Peyer's patch (tissue), 4 donors: ENCODE measurements at places on chromosomes 4 and X. TPM values are rescaled to one million over a fixed set of nuclear protein-coding genes. Genes with fewer than 3 reads are reported as not detected.

TAF7L gene
- total RNA-seq, result not detected

FAM47C gene
- total RNA-seq, result not detected

ZNF630 gene
- total RNA-seq, result 20.6 TPM

TGIF2LX gene
- not detected for total RNA-seq

SATL1 gene
- total RNA-seq, result not detected

UGT2A1 gene
- not detected for total RNA-seq

TMEM271 gene
- total RNA-seq, result not detected

XKRX gene
- 22.4 TPM for total RNA-seq

ARMCX4 gene
- 20.0 TPM for total RNA-seq

TRPC3 gene
- 1.1 TPM for total RNA-seq

SHROOM2 gene
- 7.4 TPM for total RNA-seq

AVPR2 gene
- total RNA-seq, result 0.67 TPM

ANXA3 gene
- total RNA-seq, result 22.0 TPM

GRIA3 gene
- total RNA-seq, result not detected

THAP9 gene
- total RNA-seq, result 1.7 TPM

- DNase-seq, result no peak
Measured at GRCh38 chrX:87664381-87664780, 146.8 kb downstream of the KLHL4 start.

GRCh38 chr4:7813674-7814073 lies 126.0 kb downstream of the AFAP1 start:
- DNase-seq, result no peak

GRCh38 chrX:66633541-66633940 lies 5.3 kb downstream of the EDA2R start:
- no peak for DNase-seq

- no peak for DNase-seq
Measured at GRCh38 chrX:39630344-39630743, 467.4 kb downstream of the BCOR start.

DNA sequence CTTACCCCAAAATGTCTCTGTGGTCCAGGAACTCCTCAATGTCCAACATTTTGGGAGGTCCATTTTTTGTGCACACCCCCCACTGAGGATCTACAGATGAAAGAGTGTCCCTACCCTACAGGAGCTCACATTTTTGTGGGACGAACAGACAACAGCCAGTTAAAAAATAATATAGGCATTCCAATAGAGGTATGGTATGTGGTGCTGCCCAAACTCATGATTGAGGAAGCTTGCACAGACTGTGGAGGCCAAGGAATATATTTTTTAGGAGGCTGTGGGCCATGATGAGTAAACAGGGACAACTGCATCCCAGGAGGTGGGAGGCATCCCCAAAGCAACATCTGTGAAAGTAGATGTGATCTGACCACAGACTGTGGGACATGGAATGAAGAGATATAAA lies 181.0 kb upstream of the HCCS start:
- DNase-seq, result no peak

- DNase-seq, result no peak
Measured at GRCh38 chr4:169089004-169089403, 78.9 kb upstream of the CBR4 start.

DNA sequence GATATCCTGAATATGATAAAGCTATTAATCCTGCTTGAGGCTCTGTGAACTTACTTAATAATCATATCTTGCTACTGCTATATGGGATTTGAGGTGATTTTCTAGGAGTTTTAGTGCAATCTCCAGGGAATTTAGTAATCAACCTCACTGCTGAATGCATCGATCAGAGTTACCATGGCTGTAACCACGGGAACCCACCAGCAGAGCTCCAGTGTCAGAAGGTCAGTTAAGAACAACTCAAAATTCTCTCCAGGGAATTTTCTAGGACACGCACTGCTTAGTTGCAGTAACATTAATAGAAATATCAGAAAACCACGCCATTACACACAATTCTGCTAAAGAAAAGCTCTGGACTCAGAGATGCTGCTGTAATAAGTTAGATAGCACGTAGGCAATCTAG lies 1477.2 kb upstream of the TENM3 start:
- no peak for DNase-seq

GRCh38 chr4:86720508-86721068 lies 126.5 kb downstream of the PTPN13 start:
- no peak for DNase-seq

- no peak for DNase-seq
Measured at GRCh38 chr4:69322055-69322454, 41.8 kb downstream of the UGT2B28 start.

DNA sequence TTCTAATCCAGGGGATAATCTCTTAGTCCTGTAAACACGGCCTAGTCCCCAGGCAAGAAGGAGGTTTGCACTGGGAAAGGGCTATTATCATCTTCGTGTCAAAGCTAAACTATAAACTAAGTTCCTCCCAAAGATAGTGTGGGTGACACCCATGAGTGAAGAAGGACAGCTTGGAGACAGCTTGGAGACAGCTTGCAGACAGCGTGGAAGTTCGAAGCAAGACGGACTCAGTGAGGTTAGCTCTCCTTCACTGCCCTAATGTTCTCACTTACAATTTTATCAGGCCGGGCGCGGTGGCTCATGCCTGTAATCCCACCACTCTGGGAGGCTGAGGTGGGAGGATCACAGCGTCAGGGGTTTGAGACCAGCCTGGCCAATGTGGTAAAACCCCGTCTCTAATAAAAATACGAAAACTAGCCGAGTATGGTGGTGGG lies 19.2 kb upstream of the PLCXD1 start:
- no peak for DNase-seq

DNA sequence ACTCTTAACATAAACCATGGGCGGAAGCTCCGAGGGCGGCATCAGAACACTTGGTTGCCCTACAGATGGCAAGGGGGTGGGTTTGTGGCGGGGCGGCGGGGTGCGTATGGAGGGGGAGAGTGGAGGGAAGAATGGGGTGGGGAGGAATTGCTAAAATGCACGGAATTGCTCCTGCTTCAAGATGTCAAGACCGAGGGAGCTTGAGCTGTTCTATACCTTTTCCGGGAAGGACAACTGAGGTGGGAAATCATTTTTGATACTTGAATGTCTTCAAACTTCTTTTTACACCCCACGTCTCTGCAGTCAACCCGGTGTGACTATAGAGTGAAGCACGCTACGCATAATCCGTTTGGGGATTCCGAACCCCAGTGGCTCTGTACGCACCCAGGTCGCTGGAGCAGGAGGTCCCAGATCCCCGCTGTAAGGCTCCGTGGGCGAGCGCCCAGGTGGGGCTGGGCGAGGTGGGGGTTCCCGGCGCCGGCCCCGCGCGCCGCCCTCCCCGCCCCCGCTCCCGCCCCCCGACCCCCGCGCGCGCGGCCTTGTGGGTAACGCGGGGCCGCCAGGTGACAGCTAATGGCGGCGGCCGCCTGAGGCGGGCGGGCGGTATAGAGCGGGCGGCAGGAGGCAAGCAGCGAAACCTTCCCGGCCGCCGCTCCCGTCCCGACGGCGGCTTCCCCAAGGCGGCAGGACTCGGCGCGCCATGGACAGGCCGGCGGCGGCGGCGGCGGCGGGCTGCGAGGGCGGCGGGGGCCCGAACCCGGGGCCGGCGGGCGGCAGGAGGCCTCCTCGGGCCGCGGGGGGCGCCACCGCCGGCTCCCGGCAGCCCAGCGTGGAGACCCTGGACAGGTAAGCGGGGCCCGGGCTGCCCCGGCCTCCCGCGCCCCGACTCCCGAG lies at the start of gene MTMR1:
MTMR1 (plus strand) TSS at position 566 of the 894 bp plus-strand sequence; CDS start at position 701, 135 bp downstream.
- peak; percentile 66 for DNase-seq

- DNase-seq, result no peak
Measured at GRCh38 chr4:153748378-153748777, 11.4 kb downstream of the RNF175 start.

DNA sequence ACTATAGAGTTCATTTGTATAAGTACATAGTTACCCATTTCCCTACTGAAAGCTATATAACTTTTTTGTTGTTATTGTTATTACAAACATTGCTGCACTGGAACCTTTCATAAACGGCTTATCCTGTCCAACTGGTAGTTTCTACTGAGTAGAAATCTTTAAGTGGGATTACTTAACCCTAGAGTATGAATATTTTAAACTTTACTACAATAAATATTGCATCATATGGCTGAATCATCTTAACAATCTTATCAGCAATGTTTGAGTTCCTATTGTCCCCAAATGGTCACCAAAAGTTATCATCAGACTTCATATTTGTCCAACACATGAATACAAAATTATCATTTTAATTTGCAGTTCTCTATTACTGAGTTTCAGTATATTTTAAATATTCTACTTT lies 40.5 kb downstream of the LCORL start:
- DNase-seq, result no peak

DNA sequence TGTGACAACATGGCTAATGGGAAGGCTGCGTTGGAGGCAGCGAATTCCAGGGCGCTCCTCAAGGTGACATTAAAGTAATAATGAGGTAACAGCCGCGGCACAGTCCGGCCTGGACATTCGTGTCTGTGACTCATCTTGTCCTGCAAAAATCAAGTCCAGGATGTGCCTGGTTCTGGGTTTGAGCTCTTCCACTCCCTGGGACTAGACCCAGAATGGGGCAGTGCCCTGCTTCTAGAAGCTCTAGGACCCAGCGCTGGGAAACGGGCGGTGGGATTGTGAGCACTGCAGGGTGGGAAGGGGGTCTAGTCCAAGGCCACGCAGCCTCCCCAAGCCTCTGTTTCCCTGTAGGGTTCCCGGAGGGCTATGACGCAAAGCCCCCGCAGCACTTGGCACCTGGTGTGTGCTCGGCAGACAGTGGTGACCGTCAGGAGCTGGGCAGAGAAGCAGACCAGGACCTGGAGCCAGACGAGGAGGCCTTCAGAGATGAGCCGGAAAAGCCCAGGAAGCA lies 34.9 kb downstream of the HMX1 start:
- DNase-seq, result peak; percentile 18

- no peak for DNase-seq
Measured at GRCh38 chr4:8291701-8292477, 22.3 kb downstream of the HTRA3 start.

GRCh38 chrX:108001218-108001814 lies 19.1 kb upstream of the TEX13B start:
- no peak for DNase-seq

DNA sequence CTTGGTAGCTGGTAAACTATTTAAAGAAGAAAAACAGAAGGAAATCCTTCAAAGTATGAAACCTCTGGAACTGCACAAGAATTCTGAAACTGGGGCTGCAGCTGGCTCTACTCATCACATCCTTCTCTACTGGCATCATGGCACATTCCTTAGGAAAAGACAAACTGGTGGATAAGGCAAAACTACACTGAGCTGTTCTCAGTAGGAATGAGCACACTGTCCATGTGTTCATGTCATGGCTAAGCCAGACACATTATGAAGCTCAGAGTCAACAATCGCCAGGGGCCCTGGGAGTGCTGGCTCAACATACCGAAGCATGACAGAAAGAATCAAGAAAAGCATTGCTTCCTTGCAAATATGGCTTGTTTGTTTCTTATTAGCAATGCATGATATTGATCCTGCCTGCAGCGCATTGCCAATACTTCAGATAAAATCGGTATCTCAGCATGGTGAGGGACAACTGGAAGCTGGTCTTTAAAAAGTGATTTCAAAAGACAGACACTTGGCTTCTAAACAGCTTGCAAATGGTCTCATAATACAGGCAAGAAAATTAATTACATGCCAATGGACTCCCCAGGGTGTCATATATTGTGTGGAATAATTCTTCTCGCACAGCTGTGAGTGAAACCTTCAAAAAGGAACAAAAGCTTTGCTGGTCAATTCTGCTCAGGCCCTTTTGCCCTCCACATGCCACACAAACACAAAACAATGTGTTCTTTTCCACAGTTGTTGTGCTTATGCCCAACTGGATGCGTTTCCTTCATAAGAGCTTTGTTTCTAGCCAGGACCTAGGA lies 300.2 kb upstream of the VCX start:
- DNase-seq, result no peak

DNA sequence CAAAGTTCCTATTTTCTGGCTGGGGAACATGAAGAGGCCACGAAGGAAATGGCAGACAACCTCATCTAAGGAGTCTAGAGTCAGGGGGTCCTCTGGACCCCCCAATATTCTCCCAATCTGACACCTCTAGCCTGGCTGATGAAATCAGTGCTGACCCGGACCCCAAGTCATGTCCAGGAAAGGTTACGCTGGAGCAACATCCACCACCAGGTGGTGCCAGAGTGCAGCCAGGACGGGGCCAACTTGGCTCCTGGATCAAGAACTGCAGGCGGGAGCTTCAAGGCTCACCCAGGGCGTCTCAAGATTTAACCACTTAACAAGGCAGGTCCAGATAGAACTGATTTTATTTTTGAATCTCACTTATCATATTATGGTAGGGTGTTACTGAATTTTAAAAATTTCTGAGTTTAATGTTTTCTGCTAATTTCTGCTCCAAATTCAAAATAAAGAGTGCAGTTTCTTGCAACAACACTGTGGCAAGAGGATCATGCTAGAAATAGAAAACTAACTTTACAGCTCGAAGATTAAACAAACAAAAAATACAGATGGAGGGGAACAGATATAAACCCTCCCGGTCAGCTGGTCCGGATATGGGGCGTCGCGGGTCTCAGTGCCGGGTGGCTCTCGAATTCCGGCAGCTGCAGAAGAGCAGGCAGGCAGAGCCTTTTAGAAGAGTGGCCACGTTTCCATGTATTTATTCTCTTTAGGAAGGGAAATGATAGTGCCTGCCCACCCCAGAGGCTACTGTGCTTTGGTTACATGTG lies 135.5 kb downstream of the AFAP1 start:
- DNase-seq, result peak; percentile 71

GRCh38 chr4:81754169-81754568 lies 282.5 kb upstream of the RASGEF1B start:
- no peak for DNase-seq

GRCh38 chr4:149955780-149956390 lies 122.4 kb upstream of the DCLK2 start:
- no peak for DNase-seq

GRCh38 chr4:152065545-152065944 lies 304.7 kb upstream of the GATB start:
- no peak for DNase-seq

DNA sequence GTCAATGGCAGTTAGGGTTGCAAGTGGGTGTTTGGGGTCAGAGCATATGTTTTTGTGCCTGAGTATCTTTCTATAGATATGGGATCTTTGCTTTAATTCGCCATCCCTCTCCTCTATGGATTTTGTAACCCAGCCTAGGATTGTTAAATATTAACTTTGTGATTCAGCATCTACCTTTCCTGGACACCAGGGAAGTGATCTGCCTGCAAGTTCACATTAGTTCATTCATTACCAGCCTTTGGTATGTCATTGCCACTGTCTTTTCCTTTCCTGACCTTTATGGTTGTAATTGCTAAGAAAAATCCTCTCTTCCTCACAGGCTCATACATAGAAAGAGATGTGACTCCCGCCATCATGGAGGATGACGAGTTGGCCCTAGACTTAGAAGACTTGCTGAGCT lies 73.8 kb downstream of the KIT start:
- DNase-seq, result no peak

DNA sequence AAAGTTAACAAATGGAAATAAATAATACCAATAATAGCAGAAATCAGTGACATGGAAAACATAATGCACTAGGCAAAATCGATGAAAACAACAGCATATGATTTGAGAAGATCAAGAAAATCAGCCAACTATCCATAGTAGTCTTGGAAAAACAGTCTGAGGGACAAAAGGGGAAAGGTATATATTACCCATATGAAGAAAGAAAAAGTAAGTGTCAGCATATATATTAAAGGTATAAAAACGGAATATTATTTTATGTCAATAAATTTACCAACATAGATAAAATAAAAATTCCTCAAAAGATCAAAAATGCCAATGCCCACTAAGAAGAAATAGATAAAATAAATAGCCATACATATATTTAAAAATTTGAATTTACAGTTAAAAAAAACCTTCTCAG lies 33.0 kb downstream of the ACTRT1 start:
- no peak for DNase-seq
